ENCODE measurements at places on chromosomes 5 and 9. TPM values are rescaled to one million over a fixed set of nuclear protein-coding genes. Genes with fewer than 3 reads are reported as not detected.

GRCh38 chr9:71765693-71766092 lies 2.6 kb downstream of the CEMIP2 start:
- DNase-seq: no peak

DNA sequence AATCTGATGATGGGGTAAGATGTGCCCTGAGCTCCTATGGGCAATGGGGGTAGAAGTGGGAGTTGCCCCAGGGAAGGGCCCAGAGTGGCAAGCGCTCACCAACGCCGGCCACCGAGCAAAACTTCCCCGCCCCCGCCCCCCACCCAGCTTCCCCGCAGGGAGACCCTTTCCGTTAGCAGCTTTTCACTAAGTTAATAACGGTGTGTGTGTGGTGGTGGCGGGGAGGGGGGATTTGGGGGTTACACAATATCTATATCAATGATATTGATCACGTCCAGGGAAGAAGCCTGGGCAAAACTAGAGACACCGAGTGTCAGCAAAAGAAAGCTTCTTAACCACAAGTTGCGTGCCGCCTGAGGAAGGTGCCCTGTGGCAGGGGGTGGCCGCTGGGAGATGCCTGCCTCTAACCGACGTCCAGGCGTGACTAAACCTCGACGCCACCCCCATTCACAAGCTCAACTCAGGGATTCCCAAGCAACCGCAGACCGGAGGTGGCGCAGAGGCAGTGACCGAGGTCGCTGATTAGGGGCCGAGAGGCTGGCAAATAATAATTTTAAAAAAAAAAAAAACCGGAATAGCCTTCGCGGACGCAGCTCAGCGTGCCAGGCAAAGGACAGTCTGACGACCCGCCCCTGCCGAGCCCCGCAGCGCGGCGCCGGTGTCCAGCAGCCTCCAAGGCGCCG lies 222.6 kb downstream of the MEF2C start:
- DNase-seq: peak; percentile 75

DNA sequence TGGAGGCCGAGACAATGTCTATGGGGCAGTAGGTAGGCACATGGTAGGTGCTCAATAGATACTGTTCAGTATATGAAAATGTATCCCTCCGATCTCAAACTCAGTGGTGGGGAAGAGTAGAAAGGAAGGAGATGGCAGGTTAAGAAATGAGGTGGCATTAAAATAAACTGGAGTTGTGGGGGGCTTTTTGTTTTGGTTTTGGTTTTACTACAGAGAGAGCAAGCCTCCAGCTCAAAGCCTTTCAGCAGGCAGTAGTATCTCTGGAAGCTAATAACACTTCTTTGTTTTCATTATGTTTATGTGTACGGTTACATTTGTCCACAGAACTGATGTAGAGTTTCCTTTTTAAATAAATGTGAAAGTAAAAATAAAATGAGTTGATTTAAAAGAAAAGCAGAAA lies 8.6 kb downstream of the MFAP3 start:
- no peak for DNase-seq

- no peak for DNase-seq
Measured at GRCh38 chr5:121963392-121963791, 1.6 kb downstream of the SRFBP1 start.

- no peak for DNase-seq
Measured at GRCh38 chr5:77239126-77239741, 28.8 kb downstream of the PDE8B start.

DNA sequence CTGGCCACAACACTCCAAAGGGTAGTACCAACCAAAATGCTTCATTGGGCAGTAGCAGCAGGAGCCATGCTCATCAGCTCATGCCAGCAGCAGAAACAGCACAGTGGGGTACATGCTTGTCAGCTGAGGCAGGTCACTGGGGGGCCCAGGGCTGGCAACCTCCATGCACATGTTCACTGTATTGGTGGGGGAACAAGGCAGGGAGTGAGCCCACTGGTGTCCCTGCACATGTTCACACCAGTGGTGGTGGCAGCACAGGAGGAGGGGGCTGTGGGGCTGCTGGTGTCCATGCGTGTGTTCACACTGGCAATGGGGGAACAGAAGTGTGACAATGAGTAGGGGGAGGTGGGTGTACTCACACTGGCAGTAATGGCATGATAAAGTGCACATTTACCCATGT lies 254.3 kb upstream of the KIF2A start:
- DNase-seq: no peak

DNA sequence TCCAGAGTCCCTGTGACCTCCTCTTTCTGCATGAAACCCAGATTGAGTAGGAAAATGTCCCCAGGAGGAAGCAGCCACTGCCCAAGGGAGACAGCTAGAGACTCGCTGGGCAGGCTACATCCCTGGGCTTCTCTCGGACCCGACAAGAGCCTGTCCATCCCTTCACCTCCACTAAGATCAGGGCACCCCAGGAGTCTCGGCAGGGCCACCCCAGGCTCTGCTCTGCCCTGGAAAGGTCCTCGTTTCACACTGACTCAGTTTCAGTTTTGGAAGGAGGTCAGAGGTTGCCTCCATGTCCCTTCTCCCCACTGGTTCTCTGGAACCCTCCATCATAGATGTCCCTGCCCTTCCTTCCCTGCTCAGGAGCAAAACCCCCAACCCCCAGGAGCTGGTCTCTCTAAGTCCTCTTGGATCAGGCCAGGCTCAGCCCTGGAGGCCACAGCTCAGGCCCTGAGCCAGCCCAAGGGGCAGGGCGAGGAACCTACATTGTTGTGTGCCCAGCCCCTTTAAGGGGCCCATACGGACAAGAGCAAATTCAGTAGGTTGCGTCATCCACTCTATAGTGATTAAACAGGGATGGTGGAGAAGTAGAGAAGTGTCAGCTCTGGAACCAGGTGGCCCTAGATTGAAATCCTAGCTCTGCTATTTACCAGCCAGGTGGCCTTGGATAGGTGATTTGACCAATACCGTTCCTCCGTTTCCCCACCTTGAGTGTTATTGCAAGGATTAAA lies 37.4 kb downstream of the C9orf50 start:
- DNase-seq: no peak

- no peak for DNase-seq
Measured at GRCh38 chr9:126119731-126120130, 206.9 kb upstream of the MVB12B start.

DNA sequence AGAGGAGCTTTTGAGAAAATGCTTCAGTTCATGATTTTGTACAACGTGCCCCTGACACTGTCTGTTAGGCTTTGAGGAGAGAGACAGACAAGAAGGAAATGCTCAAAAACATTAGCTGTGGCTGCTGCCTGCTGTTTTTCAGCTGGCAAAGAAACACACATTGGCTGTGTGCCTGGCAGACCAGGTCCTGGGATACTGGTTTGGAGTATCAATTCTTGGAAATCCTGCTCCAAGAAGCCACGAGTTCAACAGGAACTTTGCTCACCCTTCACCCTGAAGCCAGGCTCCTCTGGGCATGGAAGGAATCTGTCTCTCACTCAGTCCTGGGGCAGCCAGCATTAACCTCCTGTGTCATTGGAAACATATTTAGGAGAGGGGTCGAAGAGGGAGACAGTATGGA lies 245.5 kb downstream of the AUH start:
- no peak for DNase-seq

GRCh38 chr9:94677929-94678328 lies 38.6 kb upstream of the FBP1 start:
- DNase-seq: no peak

DNA sequence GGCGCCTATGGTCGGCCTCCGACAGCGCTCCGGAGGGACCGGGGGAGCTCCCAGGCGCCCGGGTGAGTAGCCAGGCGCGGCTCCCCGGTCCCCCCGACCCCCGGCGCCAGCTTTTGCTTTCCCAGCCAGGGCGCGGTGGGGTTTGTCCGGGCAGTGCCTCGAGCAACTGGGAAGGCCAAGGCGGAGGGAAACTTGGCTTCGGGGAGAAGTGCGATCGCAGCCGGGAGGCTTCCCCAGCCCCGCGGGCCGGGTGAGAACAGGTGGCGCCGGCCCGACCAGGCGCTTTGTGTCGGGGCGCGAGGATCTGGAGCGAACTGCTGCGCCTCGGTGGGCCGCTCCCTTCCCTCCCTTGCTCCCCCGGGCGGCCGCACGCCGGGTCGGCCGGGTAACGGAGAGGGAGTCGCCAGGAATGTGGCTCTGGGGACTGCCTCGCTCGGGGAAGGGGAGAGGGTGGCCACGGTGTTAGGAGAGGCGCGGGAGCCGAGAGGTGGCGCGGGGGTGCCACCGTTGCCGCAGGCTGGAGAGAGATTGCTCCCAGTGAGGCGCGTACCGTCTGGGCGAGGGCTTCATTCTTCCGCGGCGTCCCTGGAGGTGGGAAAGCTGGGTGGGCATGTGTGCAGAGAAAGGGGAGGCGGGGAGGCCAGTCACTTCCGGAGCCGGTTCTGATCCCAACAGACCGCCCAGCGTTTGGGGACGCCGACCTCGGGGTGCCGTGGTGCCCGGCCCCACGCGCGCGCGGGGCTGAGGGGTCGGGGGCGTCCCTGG lies 561 bp downstream of the DAPK1 start:
- peak; percentile 61 for DNase-seq

DNA sequence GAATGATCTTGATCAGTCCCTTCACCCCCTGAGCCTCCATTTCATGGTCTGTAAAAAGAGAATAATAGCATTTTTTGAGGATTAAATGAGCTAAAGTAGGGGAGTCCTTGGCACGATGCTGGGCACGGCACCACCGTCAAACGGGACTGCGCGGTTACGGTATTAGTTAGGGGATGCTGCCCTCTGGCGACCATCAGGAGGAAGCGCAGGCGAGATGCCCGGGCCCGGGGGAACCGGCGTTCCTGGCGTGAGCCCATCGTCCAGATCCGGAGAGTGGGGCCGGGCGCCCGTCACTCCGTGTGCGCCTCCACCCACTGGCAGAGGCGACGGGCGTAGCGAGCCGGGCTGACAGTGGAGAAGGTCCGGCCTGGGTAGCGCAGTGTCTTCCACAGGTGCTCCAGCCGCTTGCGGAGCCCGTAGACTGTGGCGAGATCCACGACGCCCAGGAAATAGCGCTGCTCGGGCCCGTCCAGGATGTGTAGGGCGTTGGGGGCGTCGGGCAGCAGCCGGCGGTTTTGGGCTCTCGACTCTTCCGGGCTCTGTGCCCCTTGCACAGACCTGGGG lies 4.8 kb upstream of the ST6GALNAC4 start:
- peak; percentile 80 for DNase-seq

Gene SLC4A9
- not detected for total RNA-seq

Gene C9orf43
- total RNA-seq: 0.18 TPM

Gene FRRS1L
- 1.9 TPM for total RNA-seq

Gene PCDHGB5
- total RNA-seq: 11.7 TPM

All from aorta (tissue), 5 donors.